Muscle of leg (tissue), 16 donors: ENCODE measurements at places on chromosomes 4 and X.

- DNase-seq, result peak; percentile 56
Observed at GRCh38 chr4:31458813-31459212, 738.6 kb downstream of the PCDH7 start.

DNA sequence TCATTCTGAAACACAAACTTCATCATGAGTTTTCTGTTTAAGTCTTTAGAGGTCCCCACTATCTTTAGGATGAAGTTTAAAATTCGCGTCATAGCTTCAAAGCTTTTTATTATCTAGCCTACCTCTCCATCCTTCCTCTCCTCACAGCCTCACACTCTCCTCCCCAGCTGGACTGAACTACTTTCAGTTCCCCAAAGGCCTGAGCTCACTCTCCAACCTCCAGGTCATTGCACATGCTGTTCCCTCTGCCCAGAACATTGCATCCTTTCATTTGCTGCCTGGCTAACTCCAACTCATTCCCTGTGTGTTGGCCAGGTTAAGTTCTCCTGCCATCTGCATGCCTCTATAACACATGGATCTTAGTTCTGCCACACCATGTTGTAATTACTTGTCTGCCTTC lies 2.9 kb upstream of the OTUD5 start:
- DNase-seq, result peak; percentile 20

DNA sequence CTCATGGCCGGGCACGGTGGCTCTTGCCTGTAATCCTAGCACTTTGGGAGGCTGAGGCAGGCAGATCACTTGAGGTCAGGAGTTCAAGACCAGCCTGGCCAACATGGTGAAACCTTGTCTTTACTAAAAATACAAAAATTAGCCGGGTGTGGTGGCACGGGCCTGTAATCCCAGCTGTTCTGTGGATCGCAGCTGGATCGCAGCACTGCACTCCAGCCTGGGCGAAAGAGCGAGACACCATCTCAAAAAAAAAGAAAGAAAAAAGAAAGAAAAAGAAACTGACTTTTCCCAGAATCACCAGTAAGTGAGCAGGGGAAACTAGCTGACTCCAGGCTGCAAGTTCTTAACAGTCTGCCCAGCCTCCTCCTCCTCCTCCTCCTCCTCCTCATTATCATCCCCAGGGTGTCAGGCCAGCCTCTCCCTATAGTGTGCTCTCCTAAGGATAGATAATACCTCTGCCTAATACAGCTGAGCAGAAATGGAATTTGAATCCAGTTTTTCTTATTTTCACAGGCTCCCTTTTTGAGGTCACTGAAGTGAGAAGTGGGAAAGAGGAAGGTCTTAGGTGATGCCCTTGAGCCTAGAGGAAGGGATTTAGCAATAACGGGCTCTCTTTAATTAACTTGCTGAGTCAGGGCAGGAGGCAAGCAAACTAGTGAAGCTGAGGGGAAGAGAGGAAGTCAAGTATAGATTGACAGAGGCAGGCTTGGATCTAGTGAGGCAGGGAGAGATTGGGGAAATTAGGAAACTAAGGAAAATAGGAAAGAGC lies 11.8 kb upstream of the ELF2 start:
- peak; percentile 74 for DNase-seq

- DNase-seq, result no peak
Observed at GRCh38 chrX:129968968-129969367, 13.5 kb upstream of the BCORL1 start.

DNA sequence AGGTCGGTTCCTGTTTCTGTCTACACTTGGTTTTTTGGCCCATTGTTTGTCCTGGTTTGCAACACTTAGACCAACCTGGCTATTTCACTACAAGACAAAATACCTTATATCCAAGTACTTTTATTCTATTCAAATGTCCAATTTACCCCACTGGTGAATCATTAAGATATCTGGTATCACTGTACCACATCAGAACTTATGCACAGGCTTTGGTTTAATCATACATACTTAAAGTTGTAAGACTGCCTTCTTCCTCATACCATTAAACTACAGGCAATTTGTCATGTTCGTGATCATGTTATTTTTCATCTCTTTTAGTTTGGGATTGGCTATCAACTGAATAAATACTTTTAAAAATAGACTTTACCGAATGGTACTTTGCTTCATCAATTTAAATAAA lies 53.0 kb upstream of the ATOH1 start:
- no peak for DNase-seq

GRCh38 chr4:44165938-44166337 lies 282.7 kb downstream of the KCTD8 start:
- DNase-seq, result no peak

DNA sequence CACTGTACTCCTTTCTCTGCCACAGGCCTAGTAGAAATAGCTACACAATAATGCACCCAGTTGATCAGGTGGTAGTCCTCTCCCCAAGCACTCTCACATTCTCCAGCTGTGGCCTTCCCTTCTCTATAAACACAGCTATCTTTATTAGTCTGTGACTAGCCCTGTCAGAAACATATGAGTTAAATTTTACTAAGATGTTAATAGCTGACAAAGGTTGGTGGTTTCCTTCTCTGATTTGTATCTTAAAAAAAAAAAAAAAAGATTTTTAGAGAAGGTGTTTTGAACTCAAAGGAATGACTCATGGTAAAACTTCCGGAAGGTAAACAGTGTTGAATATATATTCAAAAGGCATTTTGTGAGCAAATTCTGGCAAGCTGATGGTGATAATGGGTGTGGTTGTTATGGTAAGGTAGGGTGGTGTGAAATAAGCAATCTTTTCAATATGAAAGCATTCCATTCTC lies 327.4 kb downstream of the PPP3CA start:
- DNase-seq, result no peak

DNA sequence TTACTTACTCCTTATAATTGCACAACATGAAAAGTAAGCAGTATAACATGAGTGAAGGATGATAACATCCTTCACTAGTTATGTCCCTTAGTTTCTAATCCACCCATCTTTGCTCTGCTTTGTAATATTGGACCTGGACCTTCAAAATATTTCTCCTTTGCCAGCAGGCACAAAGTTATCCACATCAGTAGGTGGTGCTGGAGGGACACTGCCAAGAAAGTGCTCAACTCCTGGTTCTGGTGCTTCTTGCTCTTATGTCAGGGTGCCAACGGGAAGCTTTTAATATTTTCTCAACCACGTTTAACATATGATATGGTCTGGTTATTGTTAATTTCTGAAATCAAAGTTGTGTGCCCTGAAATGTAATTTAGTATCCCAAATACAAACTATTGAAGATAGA lies 49.1 kb downstream of the TMEM165 start:
- peak; percentile 22 for DNase-seq

DNA sequence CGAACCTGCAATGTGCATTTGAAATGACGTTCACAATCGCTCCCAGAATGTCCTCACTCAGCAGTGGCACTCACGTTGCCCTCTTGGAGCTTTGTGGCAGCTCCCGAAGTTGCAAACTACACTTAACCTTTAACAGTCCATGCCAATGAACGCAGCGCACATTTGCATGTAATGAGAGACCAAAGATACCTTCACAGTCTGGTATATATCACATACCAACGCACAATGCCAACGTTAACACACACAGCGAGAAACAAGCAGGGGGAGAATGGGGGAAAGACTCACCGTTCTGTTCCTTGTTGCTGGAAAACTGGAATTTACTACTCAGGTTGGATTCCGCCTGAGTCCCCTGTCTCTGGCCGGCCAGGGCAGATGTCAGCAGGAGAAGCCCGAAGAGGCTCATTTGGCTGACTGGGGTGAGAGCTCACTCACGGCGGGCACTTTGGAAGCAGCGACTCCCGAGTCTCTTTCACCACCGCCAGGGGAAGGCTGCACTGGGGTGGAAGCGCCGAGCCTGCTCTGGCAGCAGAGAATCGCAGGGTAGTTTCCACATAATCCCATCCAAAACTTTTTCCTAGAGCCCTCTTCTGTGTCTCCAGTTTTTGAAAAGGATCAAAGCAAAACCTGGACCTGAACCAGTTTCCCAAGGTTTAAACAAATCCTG lies 966 bp downstream of the PDGFC start:
- peak; percentile 76 for DNase-seq
